ENCODE measurements at places on chromosomes 12 and 14.

GRCh38 chr12:72323881-72324280, 51.7 kb downstream of the TRHDE start:
- DNase-seq, result no peak

- no peak for DNase-seq
These were observed 84.9 kb downstream of the ZFC3H1 start for GRCh38 chr12:71578694-71579258.

GRCh38 chr14:39005044-39005880, 97.8 kb downstream of the SEC23A start:
- no peak for DNase-seq

DNA sequence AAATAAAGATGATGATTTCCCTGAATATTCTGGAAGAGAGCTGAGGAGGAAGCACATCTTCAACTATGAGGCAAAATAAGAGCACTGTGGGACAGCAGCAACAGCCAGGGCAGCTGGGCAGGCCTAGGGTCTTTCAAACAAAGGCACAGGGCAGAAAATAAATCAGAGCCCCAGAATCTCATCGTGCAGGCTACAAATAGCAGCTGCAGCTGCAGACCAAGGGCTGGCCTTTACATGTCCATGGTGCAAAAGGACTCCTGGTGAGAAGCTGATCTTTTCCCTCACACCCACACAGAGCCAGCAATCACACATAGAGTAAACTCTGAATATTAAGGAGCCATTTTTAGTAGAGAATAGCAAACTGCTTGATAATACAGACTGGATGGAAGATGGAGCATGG, 13.6 kb upstream of the MYBPC1 start:
- DNase-seq, result no peak

DNA sequence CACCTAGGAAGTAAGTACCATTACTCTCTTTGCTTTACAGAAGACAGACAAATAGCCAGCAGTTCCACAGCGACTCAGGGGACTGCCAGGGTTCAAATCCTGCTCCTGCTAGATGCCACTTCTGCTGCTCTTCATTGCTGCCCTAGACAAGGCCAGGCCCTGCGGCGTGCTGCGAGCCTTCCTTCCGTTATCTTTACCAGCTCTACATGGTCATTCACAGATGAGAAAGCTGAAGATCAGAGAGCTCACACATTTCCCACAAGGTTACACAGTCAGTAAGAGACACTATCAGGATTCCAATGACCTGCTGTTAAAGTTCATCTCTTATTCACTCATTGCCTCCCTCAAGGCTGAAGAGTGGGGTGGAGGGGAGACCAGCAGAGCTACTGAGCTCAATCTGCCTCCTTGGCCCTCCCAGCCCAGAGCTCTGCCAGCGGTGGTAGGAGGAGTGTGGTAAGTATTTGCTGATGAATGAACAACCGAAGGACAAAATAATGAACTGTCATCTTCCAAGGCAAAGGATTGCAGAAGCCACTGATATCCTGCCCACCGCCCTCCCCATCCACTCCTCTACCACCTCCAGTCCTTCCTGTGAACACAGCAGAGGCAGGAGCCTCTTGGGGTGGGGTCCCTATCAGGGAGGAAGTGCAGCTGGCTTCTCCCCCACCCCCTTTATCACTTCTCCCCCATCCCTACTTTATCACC, 14.6 kb upstream of the HDAC7 start:
- DNase-seq, result no peak

- no peak for DNase-seq
These were observed 17.4 kb upstream of the CACNA2D4 start for GRCh38 chr12:1935700-1936378.

GRCh38 chr12:92558215-92558773, 144.5 kb upstream of the PLEKHG7 start:
- no peak for DNase-seq

GRCh38 chr12:93100610-93101009, 171.5 kb upstream of the EEA1 start:
- DNase-seq, result no peak

GRCh38 chr14:76755610-76756370, 5.5 kb upstream of the VASH1 start:
- no peak for DNase-seq

DNA sequence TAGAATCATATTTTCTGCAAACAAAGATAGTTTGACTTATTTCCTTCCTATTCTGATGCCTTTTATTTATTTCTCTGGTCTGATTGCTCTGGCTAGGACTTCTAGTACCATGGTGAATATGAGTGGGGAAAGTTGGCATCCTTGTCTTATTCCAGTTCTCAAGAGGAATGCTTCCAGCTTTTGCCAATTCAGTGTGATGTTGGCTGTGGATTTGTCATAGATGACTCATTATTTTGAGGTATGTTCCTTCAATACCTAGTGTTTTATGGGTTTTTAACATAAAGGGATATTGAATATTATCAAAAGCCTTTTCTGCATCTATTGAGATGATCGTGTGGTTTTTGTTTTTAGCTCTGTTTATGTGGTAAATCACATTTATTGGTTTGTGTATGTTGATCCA, 139.4 kb upstream of the CNTN1 start:
- no peak for DNase-seq

GRCh38 chr12:10503460-10503859, 2.2 kb upstream of the EIF2S3B start:
- DNase-seq, result no peak

GRCh38 chr14:53389202-53389601, 236.1 kb upstream of the DDHD1 start:
- DNase-seq, result no peak

DNA sequence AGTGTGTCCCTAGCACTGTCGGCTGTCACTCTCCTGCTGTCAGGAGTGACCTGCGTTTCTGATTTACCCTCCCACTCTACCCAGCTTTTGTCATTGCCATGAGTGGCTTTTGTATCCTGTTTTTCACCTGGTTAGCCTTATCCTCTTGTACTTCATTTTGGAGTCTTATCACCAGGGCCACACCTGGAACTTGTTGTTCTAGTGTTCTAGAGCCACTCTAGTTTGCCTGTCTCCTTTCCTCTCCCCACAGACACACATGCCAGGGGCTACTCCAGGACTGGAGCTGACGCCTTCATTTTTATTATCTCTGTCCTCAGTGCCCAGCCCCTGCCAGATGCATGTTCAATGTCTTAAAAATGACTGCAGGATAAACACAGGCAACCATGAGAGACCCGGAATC, 34.2 kb downstream of the ZC3H14 start:
- no peak for DNase-seq

DNA sequence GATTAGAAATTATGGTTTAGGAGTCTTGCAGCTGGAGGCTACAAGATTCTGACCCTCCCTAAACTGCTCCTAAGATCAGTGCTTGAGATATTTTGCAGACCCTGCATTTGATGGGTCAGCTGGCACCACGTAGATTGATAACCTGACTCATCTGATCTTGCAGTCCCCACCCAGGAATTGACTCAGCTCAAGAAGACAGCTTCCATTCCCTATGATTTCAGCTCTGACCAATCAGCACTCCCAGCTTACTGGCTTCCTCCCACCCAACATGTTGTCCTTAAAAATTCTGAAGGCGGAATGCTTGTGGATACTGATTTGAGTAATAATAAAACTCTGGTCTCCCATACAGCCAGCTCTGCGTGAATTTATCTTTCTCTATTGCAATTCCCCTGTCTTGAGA, 23.2 kb upstream of the MTHFD1 start:
- DNase-seq, result no peak

DNA sequence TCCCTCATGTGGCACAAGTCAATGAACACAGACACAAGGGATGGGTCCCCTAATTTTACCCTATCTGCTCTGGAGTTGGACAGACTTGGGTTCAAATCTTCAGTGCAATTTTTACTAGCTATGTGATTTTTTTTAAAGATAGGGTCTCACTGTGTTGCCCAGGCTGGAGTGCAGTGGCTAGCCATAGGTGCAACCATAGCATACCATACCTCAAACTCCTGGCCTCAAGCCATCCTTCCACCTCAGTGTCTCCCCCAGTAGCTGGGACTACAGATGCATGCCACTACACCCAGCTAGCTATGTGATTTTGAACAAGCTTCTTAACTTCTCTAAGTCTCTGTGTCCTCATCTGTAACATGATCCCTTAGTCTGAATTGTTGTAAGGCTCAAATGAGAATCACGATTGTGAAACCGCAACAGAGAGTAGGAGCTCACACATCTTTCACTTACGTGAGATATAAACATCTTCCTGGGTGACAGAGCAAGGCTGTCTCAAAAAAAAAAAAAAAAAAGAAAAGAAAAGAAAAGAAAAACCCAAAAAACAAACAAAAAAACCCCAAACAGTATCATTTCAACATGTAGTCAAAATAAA, 4.7 kb downstream of the CALCOCO1 start:
- DNase-seq, result no peak

DNA sequence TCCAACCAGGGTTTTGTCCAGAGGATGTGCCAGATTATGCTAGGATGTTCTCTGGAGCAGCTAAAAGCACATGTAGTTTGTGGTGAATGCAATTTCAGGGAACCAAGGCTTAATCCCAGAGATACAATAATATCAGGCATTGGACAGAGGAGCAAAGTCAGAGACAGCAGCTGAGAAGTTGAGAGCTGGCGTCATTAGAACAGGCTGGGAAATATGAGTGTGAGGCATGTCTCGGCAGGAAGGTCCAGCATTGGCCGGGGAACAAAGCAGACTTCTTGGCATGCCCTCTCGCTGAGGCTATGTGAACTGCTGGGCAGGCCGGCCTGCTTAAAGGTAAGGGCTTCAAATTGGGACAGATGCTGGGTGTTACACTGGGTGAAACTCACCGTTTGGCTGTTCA, 125.4 kb downstream of the CAND1 start:
- DNase-seq, result no peak

GRCh38 chr14:64864258-64864657, 15.4 kb downstream of the SPTB start:
- DNase-seq, result no peak

- no peak for DNase-seq
These were observed 95.2 kb upstream of the TBX3 start for GRCh38 chr12:114779186-114779585.

- no peak for DNase-seq
These were observed 24.4 kb upstream of the SERPINA4 start for GRCh38 chr14:94536836-94537235.

DNA sequence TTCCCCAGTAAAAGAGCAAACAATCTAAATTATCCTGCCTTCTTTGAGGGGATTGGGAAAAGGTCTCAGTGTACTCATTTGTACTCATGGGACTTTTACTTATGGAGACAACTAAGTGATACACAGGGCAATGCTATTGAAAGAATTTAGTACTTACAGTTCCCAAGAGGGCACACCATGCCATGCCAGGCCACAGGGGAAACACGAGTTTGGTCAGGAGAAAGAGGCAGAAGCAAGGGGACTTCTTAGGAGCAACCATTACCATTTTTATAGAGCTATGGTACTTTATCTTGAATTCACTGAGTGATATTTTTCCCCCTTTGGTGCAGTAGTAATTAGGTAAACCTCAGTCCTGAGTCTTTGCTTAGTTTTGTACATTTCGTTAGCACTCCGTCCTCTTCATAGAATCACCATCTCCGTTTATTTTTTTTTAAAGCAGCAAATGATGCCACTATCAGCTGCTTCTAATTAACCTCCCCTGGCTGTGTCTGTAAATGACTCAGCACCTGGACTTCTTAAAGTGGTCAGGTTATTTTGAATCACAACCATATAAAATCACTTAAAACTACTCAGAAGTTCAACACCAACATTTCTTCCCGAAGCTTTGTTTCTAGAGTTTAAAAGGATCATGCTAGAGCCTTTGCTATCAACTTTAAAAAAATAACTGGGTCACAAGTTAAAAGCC, 5.9 kb upstream of the WASHC3 start:
- no peak for DNase-seq

GRCh38 chr12:104109446-104110271, 28.4 kb downstream of the NFYB start:
- DNase-seq, result no peak

GRCh38 chr12:120092551-120093335, 23.8 kb downstream of the RAB35 start:
- DNase-seq, result no peak

GRCh38 chr14:33812601-33813000, 138.3 kb downstream of the EGLN3 start:
- no peak for DNase-seq

GRCh38 chr12:132044661-132045412, 95.1 kb downstream of the EP400 start:
- DNase-seq, result no peak

DNA sequence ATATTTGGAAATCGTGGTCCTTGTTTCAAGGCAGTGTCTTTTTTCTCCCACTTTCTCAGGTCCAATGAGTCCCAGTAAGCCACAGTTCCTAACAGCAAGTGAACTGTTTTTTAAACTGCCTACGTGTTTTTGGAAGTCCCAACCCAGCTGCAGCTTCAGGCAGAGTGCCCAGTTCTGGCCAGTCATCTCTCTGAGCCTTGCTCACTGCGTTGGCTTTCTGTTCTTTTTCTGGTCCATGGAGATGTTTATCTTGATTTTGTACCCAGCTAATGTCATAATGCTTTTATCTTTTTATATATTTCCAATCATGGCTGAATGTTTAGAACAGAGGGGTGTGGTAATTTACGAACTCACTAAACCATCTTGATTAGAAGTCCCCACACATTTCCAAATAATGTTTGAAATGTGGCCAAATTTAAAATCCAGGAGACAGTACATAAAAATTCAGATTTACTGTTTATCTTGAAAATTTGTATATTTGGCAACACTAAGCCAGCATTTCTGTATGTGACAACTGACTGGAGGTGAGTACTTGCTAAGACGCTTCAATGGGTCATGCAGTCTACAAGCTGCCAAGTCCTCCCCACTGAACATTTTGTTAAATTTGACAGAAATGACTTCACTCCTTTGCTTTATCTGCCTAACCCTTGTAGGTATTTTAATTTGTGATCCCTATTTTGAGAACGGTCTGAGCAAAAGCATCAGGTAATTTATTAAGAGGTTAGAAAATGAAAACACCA, 46.1 kb upstream of the OTOGL start:
- no peak for DNase-seq

DNA sequence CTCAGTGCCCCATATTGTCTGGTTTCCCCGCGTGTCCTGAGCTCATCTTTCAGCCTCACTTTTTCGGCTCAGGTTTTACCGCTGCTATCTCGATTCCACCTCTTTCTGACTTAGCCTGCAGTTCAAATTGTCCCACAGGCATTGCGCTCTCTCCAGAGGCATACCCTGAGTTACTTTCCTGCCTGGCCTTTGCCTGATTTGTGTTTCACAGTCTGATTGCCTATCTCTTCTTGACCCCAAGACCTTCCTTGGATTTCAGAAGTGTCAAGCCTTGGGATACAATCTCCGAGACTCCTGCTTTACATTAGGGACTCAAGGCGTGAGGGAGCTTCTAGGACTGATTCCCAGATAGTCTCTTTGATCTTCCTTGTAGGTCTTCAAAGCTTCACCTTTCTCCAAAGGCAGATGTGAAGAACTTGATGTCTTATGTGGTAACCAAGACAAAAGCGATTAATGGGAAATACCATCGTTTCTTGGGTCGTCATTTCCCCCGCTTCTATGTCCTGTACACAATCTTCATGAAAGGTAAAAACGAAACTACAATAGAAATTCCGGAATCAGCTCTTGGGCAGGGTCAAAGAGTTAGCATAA, 629 bp downstream of the LETMD1 start:
- no peak for DNase-seq

DNA sequence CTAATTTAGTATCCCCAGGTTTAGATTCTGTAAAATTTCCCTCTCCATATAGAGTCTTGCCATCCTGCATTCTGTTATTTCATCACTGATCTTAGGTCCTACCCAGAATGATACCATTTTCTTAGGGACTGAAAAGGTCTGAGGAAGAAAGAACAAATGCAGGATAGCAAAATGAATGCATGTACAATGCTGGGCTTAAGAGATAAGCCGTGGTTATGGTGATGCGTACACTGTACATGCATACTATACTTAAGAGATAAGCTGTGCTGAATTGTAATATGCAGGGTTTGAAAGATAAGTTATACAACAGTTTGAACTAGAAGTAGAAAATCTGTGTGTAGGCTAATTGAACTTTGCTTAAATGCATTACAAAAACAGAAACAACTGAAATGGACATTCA, 416.2 kb downstream of the C12orf50 start:
- no peak for DNase-seq
